ENCODE measurements at places on chromosomes 1 and 21. TPM values are rescaled to one million over a fixed set of nuclear protein-coding genes. Genes with fewer than 3 reads are reported as not detected.
A peak's percentile ranks its signal among the peaks of the same experiment; 100 is the strongest.

The BEND5 gene
- 3.3 TPM for total RNA-seq

The KCNJ15 gene
- total RNA-seq = 87.3 TPM

GRCh38 chr21:35198565-35198964 lies 149.5 kb upstream of the RUNX1 start:
- no peak for DNase-seq

DNA sequence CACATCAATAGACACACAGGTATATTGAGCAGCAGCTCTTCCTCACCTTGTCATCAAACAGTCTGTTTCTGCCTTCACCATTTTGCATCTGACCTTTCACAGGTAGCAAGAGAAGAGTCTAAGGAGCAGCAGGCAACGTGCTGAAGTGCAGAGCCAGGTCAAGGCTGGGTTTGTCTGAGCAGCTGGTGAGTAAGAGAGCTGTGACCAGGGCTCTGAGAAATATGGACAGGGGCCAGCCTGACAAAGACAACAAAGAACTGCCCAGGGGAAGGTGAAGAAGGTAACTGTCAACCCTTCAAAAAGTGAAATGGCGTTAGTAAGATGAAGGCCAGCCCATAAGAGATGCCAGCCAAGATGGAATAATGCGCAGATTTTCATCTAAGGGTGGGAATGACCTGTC lies 58.9 kb upstream of the LRRC8D start:
- DNase-seq = no peak

DNA sequence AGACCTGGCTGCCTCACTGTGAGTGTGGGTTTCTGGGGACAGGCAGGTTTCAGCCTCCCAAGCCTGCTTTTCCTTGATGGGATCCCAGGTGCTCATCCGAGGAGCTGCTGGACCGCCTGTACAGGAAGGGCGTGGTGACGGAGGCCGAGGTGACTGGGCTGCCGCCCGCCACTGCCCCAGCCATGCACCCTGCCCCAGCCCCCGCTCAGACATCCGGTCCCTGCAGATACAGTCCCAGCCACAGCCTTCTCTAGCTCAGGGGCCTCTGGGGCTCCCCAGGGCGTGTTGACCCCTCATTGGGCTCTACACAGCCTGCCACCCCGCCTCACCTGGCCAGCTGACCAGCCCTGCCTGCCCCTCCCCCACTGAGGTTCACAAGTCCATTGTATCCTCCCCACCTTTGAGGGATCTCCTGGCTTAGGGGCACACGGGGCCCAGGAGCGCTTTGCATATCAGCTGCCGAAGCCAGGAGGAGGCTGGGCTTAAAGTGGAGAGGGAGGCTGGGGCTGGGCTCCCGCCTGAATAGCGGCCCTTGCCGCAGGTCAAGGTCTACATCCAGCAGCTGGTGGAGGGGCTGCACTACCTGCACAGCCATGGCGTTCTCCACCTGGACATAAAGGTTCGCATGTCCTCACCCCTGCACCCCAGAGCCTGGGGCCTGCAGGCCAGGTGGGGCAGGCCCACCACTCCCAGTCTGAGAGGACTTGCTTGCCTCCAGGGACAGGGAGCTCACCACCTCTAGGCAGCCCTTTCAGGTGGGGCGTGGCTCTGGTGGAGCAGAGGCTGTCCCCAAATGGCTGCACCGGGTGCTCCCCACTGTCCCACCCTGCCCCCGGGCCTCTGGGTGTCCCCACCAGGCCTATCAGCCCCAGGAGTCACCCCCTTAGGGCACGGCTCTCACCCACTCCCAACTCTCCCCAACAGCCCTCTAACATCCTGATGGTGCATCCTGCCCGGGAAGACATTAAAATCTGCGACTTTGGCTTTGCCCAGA lies 38.5 kb downstream of the TRIM11 start:
- peak; percentile 67 for DNase-seq

DNA sequence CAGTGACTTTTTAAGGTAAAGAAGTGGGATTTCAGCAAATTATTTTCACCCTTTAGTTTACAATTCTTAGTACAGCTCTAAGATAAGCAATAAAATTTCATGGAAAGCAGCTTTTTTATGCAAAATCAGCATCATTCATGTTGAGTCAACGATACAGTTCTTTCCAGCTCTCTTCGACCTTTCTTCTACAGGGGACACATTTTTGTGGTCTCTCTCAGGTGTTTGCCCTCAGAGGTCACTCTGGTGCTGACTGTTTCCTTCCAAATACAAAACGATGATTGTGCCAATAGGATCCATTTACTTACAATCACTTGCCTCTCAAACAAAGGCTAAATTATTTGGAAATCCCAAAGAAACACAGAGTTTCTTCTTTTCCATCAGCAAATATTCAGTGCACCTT lies 51.0 kb downstream of the PSMG1 start:
- no peak for DNase-seq

- no peak for DNase-seq
These were observed 120.3 kb downstream of the TM2D1 start for GRCh38 chr1:61604684-61605083.

DNA sequence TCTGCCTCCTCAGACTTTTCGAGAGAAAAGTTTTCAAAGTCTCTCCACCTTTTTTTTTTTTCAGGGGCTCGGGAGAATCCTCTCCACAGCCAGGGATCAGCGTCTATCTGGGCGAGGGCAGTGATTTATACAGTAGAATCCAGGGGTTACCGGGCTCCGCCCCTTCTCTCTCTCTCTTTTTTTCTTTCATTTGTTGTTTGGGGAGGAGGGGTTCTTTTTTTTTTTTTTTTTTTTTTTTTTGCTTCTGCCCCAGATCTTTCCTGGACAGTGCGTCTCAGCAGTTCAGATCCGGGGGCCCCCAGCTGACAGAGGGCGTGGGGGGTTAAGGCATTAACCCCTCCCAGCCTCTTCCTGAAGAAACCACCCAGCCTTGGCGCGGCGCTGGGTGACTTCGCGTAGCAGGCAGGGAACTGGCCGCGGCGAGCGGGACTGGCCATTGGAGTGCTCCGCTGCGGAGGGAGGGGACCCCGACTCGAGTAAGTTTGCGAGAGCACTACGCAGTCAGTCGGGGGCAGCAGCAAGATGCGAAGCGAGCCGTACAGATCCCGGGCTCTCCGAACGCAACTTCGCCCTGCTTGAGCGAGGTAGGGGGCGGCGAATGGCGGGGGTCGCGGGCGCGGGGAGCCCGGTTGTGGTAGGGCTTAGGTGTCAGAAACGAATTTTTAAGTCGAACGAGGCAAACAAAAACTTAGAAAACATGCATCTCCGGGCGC lies at the start of gene S1PR1:
TSS of gene S1PR1 (plus strand) at position 504 of the 713 bp plus-strand sequence. CDS start 1,966 bp downstream, outside the sequence.
- DNase-seq = peak; percentile 96

DNA sequence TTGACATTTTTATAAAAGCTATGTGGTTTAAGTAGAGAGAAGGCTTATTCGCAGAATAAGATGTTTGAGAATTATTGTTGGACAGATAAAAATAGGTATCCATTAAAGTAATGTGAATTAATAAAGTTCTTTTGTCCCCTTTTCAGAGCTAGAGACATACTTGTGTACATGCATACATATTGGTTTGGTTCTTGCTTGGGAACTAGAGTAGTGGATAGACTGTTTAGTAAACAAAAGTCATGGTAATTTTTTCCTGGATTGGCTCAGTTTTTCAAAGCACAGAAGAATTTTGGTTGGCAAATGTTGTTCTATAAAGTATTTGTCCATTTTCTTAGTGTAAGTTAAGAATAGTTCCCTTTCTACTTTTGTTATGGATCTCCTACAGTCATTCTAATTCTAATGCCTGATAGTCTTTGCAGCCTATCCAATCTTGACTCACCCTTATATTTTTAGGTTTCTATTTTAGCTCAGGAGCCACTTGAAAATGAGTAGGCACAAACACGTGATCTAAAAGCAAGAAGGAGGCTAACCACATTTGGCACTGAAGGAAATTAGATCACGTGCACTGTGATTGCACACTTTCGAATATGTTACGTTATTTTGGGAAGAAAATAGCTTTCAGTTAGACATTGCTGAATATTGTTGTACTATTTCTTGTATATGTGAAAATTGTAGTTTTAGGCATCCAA lies 47.0 kb downstream of the RABGAP1L start:
- DNase-seq = no peak

- DNase-seq = no peak
These were observed 51.9 kb upstream of the LPAR3 start for GRCh38 chr1:84944767-84945486.

DNA sequence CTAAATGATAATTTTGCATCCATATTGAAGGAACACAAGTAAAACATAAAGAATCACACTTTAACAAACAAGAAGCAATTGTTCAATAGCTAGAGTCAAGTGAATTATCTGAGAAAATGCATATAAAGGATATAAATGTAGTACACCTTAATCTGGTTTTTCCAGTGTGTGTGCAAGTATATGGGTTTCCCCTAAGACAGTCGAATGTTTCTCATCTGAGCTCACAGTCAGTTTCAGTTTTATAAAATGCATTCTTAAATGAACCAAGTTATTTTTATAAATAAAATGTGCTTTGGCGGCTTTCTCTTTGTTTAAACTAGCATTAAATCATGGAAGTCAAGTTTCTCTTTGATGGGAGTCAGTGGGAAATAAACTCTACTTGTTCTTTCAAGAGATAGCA lies 125.9 kb downstream of the PTPRC start:
- DNase-seq = no peak

- no peak for DNase-seq
These were observed 251.1 kb upstream of the IRF2BP2 start for GRCh38 chr1:234861024-234861620.

Measured in left lung (tissue), 14 donors.